ENCODE measurements at places on chromosomes 2 and 18. TPM values are rescaled to one million over a fixed set of nuclear protein-coding genes. Genes with fewer than 3 reads are reported as not detected.

ASB18 gene
- not detected for total RNA-seq

NDC80 gene
- total RNA-seq: 0.29 TPM

LYPD1 gene
- total RNA-seq: 7.1 TPM

UNC80 gene
- under 0.01 TPM for total RNA-seq

CRYGC gene
- total RNA-seq: not detected
